ENCODE measurements at places on chromosomes 7 and 10. TPM values are rescaled to one million over a fixed set of nuclear protein-coding genes. Genes with fewer than 3 reads are reported as not detected.

The ADK gene
- total RNA-seq: 26.5 TPM

DNA sequence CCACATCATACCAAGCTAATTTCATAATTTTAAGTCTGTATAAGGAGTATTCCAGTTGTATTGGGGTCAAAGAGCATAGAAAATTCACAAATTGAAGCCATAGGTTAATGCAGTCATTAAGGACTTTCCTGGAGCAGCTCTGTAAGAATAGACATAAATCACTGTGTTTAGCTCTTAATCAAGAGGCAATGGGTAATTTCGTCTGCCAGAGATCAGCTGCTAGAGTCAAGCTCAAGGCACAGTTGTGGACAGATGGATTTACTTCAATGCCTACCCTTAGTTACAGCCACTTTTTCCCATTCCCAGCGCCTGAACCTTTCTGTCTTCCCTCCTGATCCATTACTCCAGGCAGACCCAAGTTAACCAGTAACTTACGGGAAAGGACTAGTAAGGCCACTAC, 40.6 kb upstream of the AGBL3 start:
- DNase-seq: no peak

- DNase-seq: no peak
Measured at GRCh38 chr7:490461-491291, 29.0 kb downstream of the PDGFA start.

- no peak for DNase-seq
Measured at GRCh38 chr7:91164506-91164905, 99.7 kb upstream of the FZD1 start.

- no peak for DNase-seq
Measured at GRCh38 chr7:112833082-112833481, 42.9 kb upstream of the TMEM168 start.

DNA sequence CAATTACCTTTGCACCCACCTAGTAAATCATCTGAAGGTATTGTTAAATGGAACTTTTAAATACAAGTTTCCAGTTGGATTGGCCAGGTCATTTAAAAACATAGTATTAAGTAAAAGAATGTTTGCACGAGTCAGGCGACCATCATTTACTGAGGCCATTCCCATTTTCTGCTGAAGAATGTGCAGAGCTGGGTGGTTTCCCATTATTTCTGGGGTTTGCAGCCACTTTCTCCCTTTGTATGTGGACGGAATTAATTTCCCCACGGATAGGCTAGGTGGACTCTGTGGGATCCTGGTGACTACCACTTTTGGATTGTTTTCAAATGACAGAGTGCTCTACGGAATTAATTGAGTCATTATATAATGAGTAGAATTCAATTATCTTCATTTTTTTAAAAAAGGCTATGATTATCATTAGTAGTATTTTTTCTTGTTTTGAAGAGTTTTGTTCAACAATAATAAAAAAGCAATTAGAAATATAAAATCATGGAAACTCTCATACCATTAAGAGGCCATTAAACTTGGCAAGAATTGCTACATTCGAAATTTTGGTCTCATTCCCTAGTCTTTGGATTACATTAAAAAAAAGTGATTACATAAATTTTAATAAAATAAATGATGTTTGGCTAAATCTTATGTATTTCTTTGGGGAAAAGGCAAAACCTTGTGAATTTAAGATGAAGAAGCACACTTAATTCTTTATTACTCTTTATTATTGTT, 120.4 kb upstream of the FZD8 start:
- no peak for DNase-seq

- peak; percentile 28 for DNase-seq
Measured at GRCh38 chr7:100632951-100633717, 8.2 kb downstream of the TFR2 start.

GRCh38 chr7:46682836-46683624, 762.0 kb upstream of the IGFBP3 start:
- peak; percentile 14 for DNase-seq

DNA sequence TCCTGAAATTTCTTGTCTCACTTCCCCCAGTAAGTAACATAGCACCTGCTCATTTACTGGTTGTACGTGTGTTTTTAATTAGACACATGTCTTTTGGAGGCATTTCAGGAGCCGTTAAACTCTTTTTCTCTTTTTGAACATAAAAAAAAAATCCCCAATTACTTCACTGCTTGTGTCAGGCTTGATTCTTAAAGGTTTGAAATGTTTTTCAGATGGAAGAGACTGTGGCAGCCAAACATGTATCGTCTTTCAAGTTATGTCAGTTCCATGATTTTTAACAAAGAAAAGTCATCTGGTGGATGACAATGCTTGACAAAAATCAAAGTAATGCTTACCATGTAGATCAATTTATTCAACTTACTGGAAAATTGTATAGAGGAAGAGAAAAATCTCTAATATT, 585.8 kb downstream of the GATA3 start:
- DNase-seq: no peak

- DNase-seq: no peak
Measured at GRCh38 chr7:40786909-40787308, 652.1 kb downstream of the SUGCT start.
